ENCODE measurements at places on chromosomes 7 and 10.

DNA sequence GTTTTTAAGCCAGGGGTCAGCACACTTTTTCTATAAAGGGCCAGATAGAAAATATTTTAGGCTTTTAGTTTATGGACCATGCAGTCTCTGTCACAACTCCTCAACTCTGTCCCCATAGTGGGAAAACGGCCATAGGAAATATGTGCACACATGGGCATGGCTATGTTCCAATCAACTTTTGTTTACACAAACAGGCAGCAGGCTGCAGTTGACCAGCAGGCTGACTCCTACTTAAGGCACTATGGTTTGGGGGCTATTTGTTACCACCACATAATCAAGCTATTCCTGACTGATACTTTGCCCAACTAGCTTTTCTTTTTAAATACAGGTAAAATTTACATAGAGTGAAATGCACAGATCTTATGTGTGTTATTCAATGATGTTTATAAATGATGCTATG lies 362.4 kb downstream of the LRMDA start:
- DNase-seq = no peak

- no peak for DNase-seq
Measured at GRCh38 chr10:116097239-116097784, 175.7 kb downstream of the GFRA1 start.

GRCh38 chr10:112985690-112986543 lies 35.9 kb downstream of the TCF7L2 start:
- no peak for DNase-seq

DNA sequence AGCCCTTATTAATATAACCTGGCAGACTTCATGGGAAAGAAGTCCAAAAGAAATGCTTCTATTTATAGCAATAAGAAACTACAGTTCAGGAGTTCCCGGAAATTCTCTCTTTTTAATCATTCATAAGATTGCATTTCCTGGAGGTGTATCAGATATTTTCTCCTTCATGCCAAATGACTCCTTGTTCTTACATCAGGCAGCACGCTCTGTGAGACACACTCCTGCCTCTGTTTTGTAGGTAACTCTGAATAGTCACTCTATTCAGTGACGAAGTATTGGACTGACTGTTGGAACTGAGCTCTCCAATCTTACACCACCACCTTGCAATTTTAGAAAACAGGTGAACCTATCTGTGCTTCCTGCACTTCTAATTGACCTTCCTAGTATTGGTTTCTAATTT lies 78.7 kb upstream of the MSRB2 start:
- no peak for DNase-seq

DNA sequence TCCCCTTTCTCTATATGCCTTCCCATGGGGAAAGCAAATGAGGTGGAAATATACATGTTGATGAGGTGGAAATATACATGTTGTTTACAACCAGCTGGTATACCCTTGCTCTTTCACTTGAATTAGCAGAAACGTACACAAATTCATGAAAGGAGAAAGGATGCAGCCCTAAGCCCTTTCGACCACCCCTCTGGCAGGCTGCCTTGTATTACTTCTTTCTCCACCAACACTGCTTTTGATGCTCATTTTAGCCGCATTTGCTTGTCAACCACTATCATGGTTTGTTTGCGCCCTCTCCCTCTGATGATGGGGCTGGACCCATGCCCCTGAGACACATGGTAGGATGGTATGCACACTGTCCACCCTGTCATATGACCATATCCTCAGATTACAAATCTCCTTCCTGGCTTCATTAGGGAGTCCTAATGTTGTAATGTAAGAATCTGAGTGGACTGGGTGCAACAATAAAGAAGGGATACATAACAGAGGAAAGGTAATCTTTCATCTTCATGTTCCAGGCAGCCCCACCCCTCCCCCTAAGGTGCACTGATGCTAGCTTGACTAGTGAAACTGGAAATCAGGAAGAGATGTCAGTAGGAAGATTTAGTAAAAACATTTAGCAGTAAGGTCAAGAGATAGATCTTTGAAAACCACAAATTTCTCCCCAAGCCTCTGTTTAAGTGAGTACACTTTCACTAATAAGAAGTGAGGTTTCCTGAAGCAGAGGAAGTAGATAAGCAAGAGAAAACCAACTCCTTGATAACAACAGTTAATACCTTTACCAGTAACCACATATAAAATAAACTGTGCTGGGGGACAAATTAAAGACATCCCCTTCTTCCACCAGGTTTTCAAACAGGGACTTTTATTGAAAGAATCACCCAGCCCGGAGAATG lies 536.8 kb upstream of the NRP1 start:
- DNase-seq = no peak

DNA sequence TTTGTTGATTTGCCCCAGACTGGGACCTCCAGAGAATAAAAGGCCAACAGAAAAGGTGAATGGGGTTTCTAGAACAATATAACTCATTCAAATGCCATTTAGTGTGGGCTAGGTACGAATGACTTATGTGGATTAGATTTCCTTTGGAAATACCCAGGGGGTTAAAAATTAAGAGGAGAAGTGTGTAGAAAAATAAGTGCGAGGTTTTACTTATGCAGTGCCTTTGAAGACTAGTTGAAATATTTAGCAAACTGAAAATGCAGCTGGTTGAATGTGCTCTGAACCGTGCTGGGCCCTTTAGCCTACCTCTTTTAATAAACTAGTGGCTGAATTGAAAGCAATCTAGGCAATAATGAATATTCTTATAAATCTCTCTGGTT lies 180.6 kb downstream of the LRMDA start:
- no peak for DNase-seq

DNA sequence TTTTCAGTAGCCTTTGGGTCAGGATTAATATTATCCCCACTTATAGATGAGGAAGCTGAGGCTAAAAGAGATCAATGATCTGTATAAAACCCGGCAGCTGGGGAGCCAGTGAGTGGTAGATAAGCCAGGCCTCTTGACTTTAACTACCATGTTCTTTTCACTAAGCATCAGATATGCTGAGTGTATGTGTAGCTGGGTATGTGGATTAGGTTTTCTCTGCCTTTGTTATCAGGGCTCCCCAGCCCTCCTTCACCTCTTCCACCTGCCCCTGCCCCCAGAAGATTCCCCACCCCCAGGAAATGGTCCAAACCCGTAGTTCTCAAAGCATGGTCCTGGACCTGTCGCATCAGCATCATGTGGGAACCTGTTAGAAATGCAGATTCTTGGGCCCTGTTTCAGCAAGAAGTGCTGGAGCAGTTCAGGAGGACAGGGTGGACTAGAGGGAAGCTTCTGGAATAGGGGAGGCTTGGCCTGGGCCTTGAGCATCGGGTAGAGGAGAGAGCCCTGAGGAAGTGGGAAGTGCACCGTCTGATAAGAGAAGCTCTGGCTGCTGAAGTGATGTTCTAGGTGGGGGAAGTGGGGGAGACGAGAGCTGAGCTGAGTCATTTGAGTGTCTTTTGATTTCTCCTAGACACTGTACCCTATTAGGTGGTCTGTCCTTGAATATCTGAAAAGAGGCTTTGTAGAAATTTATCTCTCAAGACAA lies 101.3 kb downstream of the HIF1AN start:
- DNase-seq = no peak

DNA sequence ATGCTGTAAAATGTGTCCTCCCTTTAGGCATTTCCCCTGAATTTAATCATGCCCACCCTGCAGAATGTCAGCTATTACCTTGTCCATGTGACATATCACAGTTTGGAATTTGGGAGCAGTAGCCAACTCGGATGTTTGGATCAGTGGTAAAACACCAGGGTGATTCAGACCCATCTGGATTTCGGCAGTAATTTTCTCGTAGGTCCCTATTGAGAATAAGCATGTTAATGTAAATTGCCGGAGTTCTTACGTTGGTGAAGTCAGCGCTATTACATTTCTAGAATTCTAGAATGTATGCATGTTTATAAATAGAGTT lies 44.1 kb downstream of the HGF start:
- DNase-seq = no peak

DNA sequence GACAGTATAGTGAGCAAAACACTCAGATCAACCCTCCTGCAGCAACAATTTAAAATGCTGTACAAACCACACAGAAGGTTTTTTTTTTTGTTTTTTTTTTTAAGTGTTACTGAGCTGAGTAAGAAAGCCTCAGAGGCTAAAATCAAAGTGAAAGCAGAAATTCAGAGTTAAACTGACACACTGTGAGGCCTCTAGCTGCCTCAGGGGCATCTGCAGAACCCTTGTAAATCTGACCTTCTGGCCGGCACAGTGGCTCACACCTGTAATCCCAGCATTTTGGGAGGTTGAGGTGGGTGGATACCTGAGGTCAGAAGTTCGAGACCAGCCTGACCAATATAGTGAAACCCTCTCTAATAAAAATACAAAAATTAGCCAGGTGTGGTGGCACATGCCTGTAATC lies 7.4 kb upstream of the GNA12 start:
- no peak for DNase-seq

DNA sequence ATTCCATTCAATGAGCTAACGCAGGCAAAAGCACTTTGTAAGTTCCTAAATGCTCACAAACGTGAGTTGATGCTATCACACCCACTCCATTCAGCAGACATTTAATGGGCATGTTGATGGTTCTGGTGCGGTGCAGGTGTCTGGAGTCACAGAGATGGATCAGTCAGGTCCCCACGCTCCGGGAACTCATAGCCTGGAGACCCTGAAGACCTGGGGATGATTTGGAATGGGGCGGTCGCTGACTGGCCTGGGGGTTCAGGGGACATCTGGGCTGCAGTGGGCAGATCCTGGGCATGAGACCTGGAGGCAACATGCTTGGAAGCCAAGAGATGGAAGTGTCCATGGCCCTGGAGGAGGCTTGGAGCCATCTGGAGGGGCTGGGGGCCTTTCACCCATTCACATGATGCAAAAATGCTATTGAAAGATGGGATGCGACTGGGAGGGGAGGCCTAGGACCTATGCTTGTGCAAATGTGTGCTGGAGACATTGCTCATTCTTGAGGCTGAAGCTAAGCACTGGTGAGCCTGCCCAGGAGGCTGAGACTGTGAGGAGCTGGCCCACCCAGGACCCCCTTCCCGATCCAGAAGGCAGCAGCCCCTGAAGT lies 522.6 kb downstream of the GLRX3 start:
- DNase-seq = no peak

DNA sequence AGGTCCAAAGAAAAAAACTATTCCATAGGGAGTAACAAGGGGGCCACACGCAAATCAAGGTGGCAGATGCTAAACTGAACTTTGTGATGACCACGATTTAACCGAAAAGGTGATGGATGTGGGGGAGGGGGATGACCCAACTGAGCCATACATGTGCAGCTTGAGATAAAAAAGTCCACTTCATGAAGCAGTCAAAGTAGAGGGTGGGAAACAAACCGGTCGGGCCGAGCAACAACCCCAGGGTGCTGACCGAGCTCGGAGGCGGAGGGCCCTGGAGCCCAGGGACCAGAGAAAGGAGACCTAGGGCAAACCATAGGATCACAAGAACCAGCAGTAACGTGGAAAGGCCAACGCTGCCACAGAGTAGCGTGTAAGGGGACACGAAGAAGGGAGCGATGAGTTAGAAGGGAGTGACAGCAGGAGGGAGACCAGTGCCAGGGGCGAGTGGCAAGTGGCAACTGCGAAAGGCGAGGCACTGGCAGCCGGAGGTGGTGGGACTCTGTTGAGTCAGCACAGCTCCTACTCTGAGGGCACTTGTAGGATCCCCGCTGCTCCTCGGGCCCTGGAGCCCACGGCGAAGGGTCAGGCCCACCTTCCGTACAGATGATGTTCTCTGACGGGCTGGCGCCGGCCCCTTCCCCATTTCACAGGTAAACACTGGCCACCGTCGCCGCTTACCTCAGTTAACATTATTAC lies 540 bp downstream of the SNX13 start:
- peak; percentile 25 for DNase-seq

DNA sequence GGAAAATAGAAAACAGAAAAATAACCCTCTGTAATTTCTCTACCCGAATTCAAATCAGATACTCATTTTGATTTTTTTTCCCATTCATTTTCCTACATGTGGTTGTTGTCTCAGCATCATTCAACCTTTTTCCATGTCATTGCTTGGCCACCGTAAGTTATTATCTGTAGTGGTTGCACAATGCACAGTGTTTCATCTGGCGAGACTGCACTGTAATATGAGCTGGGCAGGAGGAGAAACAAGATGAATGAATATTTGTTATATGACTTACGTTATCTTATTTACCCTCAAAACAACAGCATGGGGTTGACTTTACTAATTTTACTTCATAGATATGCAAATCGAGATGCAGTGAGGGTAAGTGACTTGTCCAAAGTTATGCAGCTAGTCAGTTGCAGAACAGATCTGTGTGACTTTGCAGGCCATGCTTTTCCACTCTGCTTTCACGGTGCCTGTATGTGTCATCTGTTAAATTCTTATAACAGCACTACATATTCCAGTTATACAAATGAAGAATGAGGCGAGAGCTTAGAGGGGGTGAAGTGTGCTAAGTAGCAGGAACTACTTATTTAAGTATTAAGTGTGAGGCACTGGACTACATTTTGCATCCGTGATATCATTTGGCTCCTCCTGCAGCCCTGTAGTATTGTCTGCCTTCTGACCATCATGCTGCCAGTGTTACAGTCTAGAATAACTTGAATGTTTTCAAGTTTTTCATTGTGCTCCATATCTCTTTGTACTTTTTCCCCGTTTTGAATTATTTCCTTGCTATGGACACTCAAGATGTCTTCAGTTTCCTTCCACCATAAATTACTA lies 56.7 kb downstream of the ZMYND11 start:
- DNase-seq = no peak

- DNase-seq = no peak
Measured at GRCh38 chr10:64093946-64094535, 572.8 kb downstream of the REEP3 start.

GRCh38 chr7:8152489-8153192 lies 109.3 kb downstream of the ICA1 start:
- DNase-seq = no peak

GRCh38 chr10:76291175-76291574 lies 859.8 kb downstream of the LRMDA start:
- no peak for DNase-seq

- DNase-seq = no peak
Measured at GRCh38 chr10:85601526-85601925, 765.1 kb downstream of the GRID1 start.

GRCh38 chr7:94687810-94688209 lies 31.9 kb upstream of the SGCE start:
- DNase-seq = no peak

GRCh38 chr7:36054637-36055036 lies 98.4 kb upstream of the EEPD1 start:
- DNase-seq = no peak

DNA sequence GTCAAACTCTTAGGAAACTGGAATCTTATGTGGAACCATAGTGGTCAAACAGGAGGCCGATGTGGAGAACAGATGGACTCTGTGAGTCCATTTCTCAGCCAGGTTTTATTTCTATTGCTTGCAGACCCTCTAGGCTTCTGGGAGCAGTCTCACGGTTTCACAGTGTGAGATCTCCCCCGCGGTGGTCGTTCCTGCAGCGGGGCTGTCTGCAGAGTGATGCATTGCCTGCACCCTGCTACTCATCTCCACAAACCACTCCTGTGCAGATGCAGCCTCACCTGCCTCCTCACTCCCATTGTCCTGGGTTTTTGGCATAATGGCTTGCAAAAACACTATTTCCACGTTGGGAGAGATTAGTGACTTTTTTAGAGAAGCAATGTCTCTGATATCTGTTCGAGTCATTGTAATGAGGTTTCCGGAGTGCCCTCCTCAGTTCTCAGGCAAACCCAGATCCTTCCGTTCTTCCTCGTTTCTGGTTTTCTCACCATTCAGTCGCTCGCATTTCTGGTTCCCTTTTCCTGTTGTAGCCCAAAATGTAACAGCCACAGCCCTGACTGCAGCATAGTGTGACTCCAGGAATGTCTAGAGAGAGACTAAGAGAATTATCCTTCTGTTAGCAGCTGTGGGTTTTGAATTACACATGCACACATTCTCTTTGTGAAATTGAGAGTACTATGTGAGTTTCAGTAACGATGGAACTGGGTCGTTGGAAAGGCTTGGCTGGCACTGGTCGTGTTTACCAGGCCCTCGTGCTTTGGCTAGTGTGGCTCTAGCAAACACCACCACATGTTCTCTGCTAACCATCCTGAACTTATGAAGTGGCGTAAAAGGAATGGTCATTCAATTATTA lies 30.2 kb downstream of the ACADSB start:
- DNase-seq = no peak
